K562 (cell line): ENCODE measurements at places on chromosomes 5 and 9.

- DNase-seq: peak; percentile 63
Measured at GRCh38 chr5:146340260-146341081, 1.8 kb downstream of the POU4F3 start.

DNA sequence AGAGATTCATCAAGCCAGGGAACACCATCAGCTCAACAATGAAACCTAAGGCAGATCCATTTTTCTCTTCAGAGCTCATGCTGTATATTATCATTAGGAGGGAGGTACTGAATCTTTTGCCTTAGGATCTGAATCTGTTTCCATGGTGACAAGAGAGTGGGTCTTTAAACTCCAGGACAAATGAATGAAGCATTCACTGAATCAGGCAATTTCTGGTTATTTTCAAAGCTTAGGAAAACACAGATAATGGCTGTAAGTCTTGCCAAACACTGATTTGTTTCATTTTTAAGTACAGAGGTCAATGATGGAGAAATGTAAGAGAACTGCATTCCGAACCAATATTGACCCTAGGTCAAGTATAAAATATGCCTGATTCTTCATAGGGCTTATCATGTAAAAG lies 84.9 kb downstream of the GNA14 start:
- DNase-seq: no peak

GRCh38 chr5:26295541-26295940 lies 742.8 kb downstream of the CDH9 start:
- DNase-seq: no peak

GRCh38 chr9:134329576-134329855 lies 3.3 kb downstream of the RXRA start:
- no peak for DNase-seq

- peak; percentile 37 for DNase-seq
Measured at GRCh38 chr5:119339965-119340364, 15.9 kb upstream of the TNFAIP8 start.

GRCh38 chr9:2465921-2466460 lies 155.6 kb upstream of the VLDLR start:
- no peak for DNase-seq

GRCh38 chr5:16626696-16627264 lies 10.0 kb upstream of the RETREG1 start:
- DNase-seq: no peak
